ENCODE measurements at places on chromosomes 2 and 18.

DNA sequence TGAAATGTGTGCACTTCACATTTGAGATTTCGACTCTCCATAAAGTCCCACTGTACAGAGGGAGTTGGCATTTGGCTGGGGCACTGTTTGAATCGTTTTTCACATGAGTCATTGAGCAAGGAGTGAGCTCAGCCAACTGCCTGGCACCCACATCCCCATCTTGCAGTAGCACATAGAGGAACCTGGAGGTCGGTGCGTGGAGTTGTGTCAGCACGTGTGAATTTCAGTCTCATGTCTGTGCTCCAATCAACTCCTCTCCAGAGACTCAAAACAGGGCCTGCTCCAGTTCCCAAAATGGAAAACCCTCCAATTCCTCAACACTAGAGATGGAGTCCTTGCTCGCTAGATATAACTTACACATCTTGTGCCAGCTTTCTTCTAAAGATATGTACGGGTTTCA is 126.8 kb upstream of the CAPN13 start:
- DNase-seq, result no peak

DNA sequence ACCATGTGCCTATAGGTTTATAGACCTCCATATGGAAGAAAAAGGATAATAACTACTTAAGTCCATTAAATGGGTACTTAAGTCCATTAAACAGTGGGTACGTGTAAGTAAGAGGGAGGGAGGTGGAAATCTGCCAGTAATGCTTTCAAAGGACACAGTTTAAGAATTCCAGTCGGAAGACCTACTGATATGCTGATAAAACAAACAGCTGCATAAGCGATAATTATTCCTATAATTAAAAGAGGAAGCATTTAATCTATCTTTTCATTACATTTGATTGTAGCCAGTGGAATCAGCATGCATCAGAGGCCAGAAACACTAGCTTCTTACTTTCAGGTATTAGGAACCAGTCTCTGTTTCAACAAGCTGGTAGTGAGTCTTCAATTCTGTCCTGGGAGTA is 96.4 kb upstream of the DDX18 start:
- no peak for DNase-seq

DNA sequence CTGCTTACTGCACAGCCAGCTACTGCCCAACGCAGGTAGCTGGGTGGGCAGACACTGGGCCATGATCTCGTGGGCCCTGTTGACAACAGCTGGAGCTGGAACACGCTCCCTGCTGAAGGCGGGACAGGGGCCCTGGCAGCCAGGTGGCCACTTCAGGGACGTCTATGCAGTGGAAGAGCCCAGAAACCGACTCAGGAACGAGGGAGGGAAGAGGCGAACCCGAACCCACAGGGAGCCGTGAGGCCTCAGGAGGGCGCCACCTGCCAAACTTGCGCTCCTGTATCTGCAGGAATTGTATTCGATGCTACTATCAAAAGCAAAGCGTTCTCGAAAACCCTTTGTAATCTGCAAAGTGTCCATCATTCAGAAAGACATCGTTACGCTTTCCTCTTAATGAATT is 198.4 kb downstream of the EIPR1 start:
- no peak for DNase-seq

- no peak for DNase-seq
Observed at GRCh38 chr2:23637011-23637778, 252.2 kb downstream of the KLHL29 start.

GRCh38 chr2:6694555-6694954 is 171.2 kb downstream of the CMPK2 start:
- no peak for DNase-seq

- DNase-seq, result no peak
Observed at GRCh38 chr2:95021847-95022246, 3.7 kb upstream of the MAL start.

DNA sequence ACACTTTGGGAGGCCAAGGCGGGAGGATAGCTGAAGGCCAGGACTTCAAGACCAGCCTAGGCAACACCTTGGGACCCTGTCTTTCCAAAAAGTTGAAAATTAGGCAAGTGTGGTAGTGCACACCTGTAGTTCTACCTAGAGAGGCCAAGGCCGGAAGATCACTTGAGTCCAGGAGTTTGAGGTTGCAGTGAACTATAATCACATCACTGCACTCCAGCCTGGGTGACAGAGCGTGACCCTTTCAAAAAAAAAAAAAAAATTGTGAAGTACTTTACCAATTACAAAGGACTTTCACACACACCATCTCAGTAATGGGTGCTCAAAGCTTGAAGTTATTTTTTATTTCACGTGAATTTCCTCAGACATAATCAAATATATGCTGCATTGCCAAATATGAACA is 65.0 kb downstream of the ATAD2B start:
- DNase-seq, result no peak

DNA sequence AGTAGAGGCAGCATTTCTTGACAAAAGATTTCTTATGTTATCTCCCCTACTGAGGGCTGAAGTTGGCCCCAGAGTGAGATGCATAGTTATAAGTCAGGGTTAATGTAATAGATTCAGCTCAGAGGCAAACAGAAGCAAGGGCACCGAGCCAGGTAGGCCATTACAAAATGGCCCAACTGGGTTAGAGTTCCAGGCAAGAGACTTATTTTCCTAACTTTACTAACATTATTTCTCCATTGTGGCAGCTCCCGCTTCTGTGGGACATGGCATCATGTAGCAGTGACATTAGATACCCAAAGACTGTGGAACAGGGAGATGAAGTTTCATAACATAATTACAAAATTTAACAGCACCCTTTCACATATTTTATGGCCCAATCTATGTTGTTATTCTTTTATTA is 27.1 kb downstream of the TSPYL6 start:
- no peak for DNase-seq

GRCh38 chr2:167964650-167965413 is 282.6 kb downstream of the STK39 start:
- DNase-seq, result no peak

- no peak for DNase-seq
Observed at GRCh38 chr2:65604246-65604645, 171.8 kb upstream of the SPRED2 start.

DNA sequence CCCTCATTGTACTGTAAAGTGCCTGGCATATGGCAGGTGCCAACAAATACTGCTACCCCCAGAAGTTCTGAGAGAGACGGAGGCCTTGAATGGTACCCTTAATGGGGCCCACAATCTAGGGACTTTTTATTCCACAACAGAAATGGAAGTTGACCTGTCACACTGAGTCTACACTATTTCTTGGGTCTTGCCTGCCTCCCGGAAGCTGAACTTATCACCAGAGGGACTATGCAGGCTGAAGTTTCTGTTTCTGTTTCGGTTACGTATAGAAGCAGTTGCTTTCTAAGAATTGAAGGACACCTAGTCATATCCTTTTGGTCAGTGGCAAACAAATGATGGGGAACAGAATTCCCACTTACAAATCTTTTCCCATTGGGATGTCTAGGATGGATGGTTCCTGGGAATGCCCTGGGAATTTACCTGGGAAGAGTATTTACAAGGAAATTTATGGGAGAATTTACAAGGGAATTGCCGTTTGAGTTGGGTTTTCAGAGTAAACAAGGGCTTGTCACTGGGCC is 74.2 kb downstream of the HS1BP3 start:
- peak; percentile 74 for DNase-seq

GRCh38 chr2:1602278-1603010 is 141.9 kb downstream of the PXDN start:
- no peak for DNase-seq

GRCh38 chr2:129777146-129777545 is 202.3 kb upstream of the RAB6C start:
- DNase-seq, result no peak

- no peak for DNase-seq
Observed at GRCh38 chr2:30588994-30589393, 141.9 kb downstream of the LCLAT1 start.

DNA sequence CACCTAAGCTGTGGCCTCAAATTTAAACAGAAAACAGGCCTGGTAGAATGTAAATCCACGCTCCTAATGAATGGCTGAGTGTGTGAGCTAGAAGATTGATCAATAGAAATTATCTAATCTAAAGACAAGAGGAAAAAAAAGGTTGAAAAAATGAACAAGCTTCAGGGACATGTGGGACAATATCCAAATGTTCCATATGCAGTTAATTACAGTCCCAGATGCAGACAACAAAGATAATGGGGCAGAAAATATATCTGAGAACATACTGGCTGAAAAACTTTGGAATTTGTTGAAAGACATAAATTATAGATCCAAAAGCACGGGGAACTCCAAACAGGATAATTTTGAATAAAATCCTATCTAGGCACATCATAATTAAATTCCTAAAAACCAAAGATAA is 186.7 kb upstream of the SIX2 start:
- DNase-seq, result no peak

DNA sequence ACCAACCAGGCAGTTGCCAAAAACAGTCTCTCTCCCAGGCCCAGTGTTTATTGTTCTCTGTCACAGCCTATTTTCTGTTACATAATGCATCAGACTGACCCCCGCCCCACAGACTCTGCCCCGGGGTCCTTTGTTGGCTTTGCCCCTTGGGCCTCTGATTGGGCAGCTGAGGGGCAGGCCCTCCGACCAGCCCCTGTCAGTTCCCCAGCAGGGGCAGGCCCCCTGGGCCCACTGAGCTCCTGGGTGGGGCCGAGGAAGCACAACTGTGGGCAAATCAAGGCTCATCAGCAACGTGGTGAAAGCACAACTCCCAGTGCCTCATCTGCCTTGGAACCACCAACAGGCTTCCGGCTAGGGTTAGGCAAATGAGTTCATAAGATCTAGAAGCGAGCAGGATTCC is 160.1 kb upstream of the MYCN start:
- no peak for DNase-seq

DNA sequence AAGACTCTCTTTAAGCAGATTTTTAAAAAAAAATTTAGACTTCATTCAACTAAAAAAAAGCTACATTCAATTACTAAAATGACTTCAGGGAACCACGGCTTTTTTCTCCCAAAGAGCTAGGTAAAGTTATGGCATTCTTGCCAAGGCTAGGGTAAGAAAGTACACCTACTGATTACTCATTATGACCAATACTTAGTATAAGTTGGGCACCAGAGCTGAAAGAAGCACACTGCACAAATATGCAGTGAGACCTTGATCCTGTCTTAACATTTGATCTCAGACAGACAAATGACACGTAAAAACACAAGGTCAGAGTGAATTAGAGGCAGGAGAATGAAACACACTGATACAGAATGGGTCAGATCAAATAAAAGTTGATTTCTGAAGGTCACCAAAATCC is 88.7 kb downstream of the THADA start:
- DNase-seq, result no peak

- no peak for DNase-seq
Observed at GRCh38 chr2:28389399-28390240, 3.0 kb upstream of the FOSL2 start.

GRCh38 chr2:158321264-158321663 is 135.3 kb downstream of the CCDC148 start:
- DNase-seq, result no peak

DNA sequence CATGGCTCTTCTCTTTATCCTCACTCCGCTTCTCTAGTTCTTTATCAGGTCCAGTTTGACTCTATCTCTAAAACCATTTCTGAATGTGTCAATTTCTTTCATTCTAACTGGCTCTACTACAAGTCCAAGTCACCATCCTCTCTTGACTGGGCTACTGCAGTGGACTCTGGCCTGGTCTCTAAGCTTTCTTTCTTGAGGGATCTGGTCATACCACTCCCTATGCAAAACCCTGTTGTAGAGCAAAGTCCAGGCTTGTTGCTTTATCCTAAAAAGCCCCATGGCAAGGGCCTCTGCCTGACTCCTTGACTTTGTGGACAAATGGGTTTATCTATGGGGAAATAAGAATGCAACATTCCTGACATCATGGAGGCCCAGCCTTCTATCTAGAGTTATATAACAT is 87.1 kb downstream of the BCL2L11 start:
- no peak for DNase-seq

DNA sequence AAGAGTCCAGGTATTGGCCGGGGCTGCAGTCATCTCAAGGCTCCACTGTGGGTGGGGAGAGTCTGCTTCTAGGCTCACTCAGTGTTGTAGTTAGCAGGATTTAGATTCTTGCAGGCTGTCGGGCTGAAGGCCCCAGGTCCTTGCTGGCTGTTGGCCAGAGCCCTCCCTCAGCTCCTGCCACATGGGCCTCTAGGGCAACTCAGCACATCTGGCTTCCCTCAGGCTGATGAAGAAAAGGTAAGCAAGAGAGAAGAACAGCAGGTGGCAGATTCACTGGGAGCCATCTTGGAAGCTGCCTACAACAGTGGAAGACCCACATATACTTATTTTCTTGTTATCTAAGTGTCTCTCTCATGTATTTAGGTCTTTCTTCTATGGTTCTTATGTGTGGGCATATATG is 4.3 kb downstream of the MRPS9 start:
- DNase-seq, result no peak

GRCh38 chr18:74244554-74244953 is 47.2 kb downstream of the CYB5A start:
- DNase-seq, result no peak

DNA sequence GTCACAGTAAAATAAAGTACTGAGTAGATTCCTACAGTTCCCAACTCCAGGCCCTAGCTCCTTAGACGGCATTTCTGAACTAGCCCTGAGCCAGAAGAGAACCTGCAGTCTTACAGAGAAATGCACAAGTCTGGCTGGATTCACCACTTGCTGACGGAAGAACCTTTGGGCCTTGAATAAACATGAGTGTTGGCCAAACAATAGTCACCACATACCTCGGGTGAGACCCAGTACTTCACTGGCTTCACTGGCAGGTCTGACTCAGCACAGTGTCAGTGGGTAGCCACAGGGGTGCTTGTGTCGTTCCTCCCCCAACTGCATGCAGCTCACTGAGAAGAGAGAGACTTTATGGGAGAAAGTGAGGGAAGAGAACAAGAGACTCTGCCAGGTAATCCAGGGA is 88.9 kb downstream of the TMEM185B start:
- DNase-seq, result no peak

- no peak for DNase-seq
Observed at GRCh38 chr2:230153390-230153976, 66.3 kb downstream of the SP110 start.

DNA sequence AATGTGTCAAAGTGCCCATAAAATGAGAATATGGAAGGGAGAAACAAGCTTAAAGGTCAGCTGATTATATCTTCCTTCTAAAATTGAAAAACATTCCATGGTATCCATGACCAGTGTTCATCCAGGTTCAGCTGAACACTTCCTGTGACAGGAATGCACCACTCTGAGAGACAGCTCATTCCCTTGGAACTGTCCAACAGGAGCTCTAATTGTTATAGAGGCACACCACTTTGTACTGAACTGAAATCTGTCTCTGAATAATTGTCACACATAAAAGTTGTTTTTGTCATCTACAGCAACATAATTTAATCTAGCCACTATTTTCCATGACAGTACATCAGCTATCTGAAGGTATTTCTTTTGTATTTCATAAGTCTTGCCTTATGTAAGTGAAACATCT is 195.9 kb upstream of the ZNF804A start:
- DNase-seq, result no peak

GRCh38 chr2:133705287-133705686 is 137.0 kb upstream of the NCKAP5 start:
- no peak for DNase-seq
